ENCODE measurements at places on chromosomes 12 and 14.

DNA sequence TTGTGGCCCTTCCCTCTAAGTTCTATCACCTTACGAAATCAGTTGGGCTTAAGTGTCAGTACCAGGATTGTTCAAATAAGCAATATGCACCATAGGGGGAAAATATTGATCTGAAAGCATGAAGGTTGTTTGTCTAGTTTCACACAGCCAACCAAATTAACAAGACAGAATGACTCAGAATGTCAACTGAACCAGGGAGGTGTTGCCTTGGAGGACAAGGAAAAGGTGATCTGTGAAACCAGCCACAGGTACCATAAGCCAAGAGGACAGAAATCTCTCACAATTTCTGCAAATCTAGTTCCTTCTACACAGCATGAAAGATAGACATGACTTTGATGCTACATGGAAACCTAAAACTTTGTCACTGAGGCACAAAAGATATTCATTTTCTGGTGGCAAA, 297.9 kb downstream of the BCL11B start:
- DNase-seq: no peak

- no peak for DNase-seq
Observed at GRCh38 chr14:65849558-65849957, 437.0 kb downstream of the FUT8 start.

DNA sequence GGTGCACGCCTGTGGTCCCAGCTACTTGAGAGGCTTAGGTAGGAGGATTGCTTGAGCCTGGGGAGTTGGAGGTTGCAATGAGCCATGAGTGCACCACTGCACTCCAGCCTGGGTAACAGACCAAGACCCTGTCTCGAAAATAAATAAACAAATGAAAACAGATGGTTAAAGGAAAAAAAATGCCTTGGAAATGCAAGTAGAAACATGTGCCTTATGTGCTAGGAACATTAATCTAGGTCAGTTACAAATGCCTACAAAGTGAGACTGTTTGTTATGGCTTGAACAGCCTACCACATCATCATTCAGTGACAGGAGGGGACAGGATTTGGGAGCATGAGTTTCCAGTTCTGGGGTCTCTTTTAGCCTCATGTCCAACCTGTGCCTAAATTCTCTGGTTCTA, 52.4 kb upstream of the BCAT1 start:
- DNase-seq: no peak

GRCh38 chr14:21229821-21230220, 39.4 kb downstream of the HNRNPC start:
- DNase-seq: no peak

GRCh38 chr12:68236421-68237059, 10.9 kb upstream of the IL26 start:
- DNase-seq: peak; percentile 26

- no peak for DNase-seq
Observed at GRCh38 chr12:40063414-40063813, 42.5 kb downstream of the SLC2A13 start.

DNA sequence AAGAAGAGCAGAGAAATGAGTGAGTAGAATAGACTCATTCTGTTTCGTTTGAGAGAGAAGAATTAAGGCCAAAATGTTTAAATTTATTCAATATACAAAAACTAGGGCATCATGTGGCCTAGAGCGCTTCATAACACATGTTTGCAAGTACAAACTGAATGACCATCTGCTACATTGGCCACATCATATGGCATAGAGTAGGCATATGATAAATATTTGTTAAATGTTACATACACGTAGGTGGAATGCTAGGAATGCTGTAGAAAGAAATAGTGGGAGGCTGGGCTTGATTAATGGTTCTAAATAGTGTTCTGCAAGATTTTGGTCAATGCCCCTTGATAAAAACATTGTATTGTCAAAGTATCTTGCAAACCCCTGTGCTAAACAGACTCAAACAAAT, 10.8 kb downstream of the MGP start:
- DNase-seq: no peak

DNA sequence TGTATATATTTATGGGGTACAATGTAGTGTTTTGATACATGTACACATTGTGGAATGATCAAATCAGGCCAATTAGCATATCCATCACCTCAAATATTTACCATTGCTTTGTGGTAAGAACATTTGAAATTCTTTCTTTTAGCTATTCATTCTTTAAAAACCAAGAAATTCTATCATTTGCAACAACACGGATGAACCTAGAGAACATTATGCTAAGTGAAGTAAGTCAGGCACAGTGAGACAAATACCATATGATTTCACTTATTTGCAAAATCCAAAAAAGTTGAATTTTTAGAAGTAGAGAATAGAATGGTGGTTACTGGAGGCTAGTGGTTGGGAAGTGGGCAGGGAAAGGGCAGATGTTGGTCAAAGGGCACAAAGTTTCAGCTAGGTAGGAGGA, 129.3 kb upstream of the PTPRQ start:
- DNase-seq: no peak

DNA sequence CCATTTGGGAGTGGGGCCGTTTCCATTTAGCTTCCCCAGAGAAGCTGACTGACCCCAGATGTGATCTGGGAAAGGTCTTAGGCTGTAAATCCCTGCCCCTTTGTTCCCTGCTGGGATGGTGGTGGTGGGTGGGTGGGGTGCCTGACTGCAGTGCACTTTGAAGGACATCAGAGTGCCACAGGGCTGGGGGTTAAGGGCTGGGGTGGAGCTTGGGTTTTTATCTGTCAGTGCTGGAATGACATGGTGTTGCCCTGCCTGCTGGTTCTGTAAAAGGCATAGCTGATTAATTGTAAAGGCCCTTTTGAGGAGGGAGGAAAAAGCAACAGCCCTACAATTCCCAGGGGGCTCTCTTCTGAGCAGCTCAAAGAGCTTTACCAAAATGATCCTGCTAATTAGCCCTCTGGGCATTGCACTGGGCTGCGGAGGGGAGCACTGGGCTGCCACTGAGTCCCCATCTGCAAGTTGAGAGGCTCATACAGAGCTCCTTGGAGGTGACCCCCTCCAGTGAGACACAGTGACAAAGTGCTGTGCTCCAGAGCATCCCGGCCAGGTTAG, 21.1 kb downstream of the PLEKHG3 start:
- no peak for DNase-seq

DNA sequence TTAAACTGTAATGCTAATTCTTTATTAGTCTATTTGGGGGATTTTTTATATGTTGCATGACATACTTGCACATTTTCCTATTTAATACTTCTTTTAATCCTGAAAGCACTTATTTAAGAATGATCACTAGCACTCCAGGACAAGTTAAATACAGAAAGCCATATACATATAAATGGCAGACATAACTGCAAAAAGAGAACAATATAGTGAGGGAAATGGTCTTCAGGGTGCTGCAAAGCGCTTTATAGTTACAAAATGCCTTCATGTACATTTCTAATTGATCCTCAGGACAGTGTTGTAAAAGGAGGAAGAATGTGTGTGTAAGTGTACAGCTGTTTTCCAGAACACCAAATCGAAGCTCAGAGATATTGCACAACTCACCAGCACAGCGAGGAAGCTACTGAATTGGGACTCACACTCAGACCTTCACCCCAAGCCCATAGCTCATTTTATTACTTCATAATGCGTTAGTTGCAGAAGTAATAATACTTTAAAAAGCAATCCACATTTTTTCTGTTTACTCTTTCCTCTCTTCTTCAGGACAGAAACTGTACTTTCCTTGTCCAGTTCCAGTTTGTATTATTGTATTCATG, 428.2 kb downstream of the RAD51B start:
- DNase-seq: peak; percentile 55

GRCh38 chr14:93953263-93953662, 23.1 kb downstream of the ASB2 start:
- peak; percentile 25 for DNase-seq

GRCh38 chr14:54654605-54655004, 87.7 kb downstream of the SAMD4A start:
- no peak for DNase-seq

- DNase-seq: peak; percentile 42
Observed at GRCh38 chr12:57838594-57839302, 7.8 kb downstream of the CTDSP2 start.

DNA sequence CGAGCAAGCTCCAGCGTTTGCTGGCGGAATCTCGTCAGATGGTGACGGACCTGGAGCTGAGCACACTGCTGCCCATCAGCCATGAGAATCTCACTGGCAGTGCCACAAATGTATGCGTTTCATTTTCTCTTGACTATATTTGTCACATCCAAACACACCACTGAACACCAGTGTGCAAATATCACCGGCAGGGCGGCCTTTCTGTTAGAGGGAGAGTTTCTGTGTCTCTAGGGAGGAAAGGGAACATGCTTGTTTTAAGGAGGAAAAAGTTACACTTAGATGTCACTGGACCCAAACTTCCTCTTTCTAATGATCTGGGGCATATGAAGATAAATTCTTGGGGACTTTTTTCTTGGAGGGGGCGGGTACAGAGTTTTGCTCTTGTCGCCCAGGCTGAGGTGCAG, 21.9 kb upstream of the HIP1R start:
- no peak for DNase-seq

- DNase-seq: no peak
Observed at GRCh38 chr12:123945287-123946151, 27.1 kb downstream of the CCDC92 start.

GRCh38 chr14:100662879-100663760, 63.6 kb upstream of the DLK1 start:
- peak; percentile 59 for DNase-seq

DNA sequence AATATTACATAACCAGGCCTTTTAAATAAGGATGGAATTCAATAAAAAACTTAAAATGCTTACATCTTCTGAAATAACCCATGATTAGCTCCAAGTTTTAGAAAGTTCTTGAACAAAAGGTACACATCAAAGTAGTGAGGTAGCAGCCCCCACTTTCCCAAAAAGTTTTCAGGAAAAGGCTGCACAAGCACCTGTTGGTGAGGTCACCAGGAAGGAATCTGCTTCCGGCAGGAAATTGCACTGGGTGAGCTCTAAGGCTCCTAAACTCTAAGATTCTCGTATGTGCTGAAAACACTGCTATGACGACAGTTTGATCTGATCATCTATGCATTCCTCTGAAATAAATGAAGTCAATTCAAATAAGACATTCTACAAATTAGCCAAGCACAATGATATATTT, 34.3 kb upstream of the TTC7B start:
- no peak for DNase-seq

DNA sequence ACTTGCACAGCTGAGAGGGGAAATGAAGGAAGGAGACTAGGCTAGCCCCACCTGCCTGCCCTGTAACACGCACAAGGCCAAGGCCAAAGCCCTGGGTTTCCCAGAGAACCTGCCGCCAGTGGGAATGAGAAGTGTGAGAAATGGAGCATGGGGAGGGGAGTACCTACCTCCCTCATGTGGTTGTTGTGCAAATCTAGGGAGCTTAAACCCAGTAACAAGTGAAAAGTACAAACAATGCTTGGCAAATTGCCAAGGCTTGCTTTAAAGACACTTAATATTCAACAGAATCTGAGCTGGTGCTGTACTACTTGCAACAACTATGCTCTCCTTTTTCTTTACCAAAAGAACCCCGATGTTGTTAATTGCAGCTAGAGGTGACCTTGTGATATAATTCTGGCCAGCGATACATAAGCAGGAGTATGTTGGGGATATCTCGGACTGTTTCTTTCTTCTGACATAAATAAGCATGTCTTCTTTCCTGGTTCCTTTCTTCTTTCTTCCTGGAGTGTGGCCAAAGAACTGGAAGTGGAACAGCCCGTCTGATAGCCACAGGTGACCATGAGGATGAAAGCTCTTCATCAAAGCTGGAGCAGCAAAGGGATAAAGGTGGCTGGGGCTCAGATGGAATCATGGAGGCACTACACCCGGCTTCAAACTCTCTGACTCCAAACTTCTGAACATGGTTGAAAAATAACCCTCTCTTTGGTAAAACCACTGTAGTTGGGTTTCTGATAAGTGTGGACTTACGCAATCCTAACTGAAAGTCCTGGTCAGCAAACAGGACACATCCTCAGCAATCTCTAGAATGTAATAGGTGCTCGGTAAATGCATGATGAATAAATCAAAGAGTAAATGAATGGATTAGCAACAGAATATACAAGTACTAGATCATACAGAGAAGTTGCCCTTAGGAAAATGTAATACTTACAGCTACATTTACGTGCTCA, 207.9 kb downstream of the NUAK1 start:
- DNase-seq: no peak
